Stimulated activated CD4-positive, alpha-beta T cell treated with anti-CD3 and anti-CD28 coated beads, Interleukin-15, amount 100 ng/mL, for 1 hour (primary cell): ENCODE measurements at places on chromosomes 2 and 18.

DNA sequence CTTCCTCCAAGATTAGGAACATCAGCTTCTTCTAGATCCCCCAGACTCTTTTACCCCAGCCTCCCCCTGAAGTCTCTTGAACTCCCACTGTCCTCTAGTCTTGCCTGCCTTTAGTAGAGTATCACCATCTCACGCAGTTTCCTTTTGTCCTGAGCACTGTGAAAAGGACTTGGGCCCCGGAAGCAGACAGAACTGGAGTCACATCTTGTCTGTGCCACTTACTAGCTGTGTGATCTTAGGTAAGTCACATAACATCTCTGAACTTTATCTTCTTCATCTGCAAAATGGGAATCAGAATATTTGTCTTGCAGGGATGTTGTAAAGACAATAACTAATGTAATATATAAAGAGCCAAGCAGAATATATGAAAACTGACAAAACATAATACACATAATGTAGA lies 8.4 kb upstream of the TRABD2A start:
- no peak for DNase-seq

GRCh38 chr2:239381709-239382134 lies 19.1 kb downstream of the HDAC4 start:
- DNase-seq: no peak

GRCh38 chr18:45231617-45232016 lies 383.7 kb upstream of the SLC14A2 start:
- DNase-seq: no peak

GRCh38 chr2:219279916-219280516 lies 850 bp downstream of the DNAJB2 start:
- DNase-seq: no peak

- DNase-seq: no peak
Measured at GRCh38 chr2:217105733-217106649, 246.1 kb upstream of the TNP1 start.

DNA sequence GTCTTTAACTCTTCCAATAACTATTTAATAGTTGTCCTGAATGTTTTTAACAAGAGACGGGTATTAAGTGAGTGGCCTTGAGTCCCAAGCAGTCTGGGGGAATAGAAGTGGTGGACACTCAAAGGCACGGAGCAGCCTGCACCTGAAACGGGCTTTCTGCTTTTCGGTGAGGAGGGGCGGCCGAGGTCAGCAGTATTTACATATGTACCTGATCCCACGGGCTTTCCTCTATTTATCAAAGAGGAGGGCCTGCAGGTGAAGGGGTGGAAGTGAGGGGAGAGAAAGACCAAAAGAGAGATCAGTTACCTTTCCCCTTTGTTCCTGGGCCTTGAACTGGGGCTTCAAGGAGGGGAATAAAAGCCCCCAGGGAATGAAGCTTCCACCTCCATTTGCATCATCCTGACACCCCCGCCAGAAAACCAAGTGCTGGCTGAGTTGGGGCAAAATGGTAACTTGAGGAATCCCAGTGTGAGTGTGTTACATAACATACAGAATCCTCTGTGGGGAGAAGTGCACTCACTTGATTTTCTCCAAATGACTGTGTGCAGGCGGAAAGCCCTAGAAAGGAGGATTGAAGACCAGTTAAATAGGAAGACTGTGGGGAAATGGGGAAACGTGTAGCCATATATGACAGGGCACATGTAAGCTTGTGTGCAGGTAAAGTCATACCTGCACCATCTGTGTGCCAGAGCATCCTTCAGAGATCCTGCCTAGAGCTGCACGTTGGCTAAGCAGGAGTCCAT lies 12.4 kb downstream of the POU3F3 start:
- no peak for DNase-seq

GRCh38 chr2:39730685-39731302 lies 48.3 kb downstream of the THUMPD2 start:
- no peak for DNase-seq

DNA sequence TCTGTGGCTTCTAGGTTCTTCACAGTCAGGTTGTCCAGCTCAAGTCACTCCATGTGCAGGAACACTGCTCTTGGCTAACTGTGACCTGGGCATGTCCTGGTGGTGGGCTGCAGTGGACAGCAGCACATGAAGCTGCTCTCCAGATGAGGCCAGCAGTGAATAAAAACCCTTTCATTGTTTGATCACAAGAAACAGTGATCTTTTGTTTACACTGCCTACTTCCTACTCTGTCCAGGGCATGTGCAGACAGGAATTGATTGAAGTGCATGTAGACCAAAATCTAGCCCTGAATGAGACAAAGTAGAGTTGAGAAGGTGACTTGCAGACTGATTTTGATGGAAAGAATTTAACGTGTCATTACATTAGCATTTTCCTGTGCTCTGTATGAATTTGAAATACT lies 34.9 kb downstream of the BCL2L11 start:
- DNase-seq: no peak

GRCh38 chr2:39584283-39584965 lies 81.3 kb upstream of the TMEM178A start:
- DNase-seq: no peak

- DNase-seq: no peak
Measured at GRCh38 chr2:5673145-5674025, 18.8 kb upstream of the SOX11 start.

DNA sequence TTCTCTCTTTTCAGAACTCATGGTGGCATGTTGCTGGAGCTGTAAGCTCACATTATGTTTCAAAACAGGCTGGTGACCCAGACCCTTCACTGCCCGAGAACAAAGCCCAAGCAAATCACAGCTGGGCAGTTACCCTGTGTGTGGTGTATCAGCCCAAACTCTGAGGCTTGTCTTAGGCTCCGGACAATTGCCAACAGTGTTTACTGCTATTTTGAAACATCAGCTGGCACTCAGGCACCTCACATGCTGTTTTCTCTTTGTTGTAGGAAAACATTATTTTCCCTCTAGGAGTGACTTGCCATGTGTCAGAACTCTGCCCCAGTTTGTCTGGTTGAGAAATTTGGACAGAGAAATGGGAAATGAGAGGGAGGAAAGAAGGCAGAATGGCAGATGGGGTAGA lies 237.6 kb upstream of the APCDD1 start:
- no peak for DNase-seq

DNA sequence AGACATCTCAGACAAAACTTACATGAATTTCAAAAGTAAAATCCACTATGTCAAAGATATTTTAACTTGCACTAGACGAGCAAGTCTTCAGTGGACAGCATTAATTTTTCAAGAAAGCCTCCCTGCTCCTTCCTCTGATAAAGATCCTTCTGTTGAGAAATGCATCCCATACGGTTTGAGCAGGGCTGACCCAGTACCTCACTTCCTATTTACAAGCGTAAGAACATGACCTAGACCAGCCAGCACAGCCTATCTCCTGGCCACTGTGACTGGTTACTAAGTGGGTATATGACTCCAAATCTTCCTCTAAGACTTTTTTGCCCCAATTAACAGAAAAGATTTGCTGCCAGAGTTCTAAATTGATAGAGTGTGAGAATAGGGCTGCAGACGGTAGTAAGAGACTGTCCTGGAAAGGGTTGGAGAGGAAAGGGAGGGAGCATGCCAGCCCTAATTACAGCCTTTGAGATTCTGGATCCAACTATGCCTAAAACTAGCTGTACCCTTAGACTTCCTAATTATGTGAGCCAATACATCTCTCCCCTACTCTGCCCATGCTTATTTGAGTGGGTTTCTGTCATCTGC lies 108.4 kb downstream of the PRELID3A start:
- DNase-seq: no peak
